CD8-positive, alpha-beta memory T cell (primary cell): ENCODE measurements at places on chromosomes 6 and 20. TPM values are rescaled to one million over a fixed set of nuclear protein-coding genes. Genes with fewer than 3 reads are reported as not detected.

GRCh38 chr20:57666834-57667157, 43.0 kb downstream of the PMEPA1 start:
- no peak for DNase-seq

GRCh38 chr6:86859513-86859912, 77.8 kb upstream of the HTR1E start:
- no peak for DNase-seq

DNA sequence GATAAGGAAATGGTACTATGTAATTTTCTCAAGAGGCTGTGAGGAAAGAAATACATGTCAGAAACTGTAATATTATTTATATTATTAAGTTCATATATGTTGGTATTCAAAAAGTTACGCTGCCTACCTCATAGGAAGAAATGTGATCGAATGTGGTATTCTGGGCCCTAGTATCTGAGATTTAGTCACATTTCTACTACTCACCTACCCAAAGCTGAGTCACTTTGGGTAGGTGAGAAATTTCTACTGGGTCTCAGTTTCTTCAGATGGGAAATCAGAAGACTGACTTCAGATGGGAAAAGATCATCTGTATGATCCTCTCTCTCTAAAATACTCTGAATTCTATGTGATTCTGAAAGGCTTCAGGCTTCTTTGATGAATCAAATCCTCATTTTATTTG, 411.0 kb downstream of the SYNE1 start:
- DNase-seq = no peak

- DNase-seq = no peak
These were observed 43.9 kb upstream of the PLCB4 start for GRCh38 chr20:9025011-9025410.

GRCh38 chr6:95478941-95479340, 98.4 kb upstream of the MANEA start:
- no peak for DNase-seq

GRCh38 chr20:48904566-48905296, 16.8 kb upstream of the ARFGEF2 start:
- peak; percentile 54 for DNase-seq

The CRISP3 gene
- not detected for polyA plus RNA-seq

The HTR1E gene
- not detected for polyA plus RNA-seq

The DLL1 gene
- polyA plus RNA-seq = 0.49 TPM

The ATP9A gene
- 0.46 TPM for polyA plus RNA-seq

The KHDRBS2 gene
- not detected for polyA plus RNA-seq
